Ovary (tissue), 10 donors: ENCODE measurements at places on chromosomes 4 and X.

- DNase-seq: no peak
Measured at GRCh38 chr4:8082517-8083055, 76.0 kb downstream of the ABLIM2 start.

GRCh38 chrX:63935835-63936234 lies 150.8 kb upstream of the ARHGEF9 start:
- no peak for DNase-seq

- no peak for DNase-seq
Measured at GRCh38 chr4:149095001-149095400, 652.8 kb upstream of the NR3C2 start.

- DNase-seq: no peak
Measured at GRCh38 chrX:15617111-15617510, 16.4 kb upstream of the ACE2 start.

GRCh38 chr4:56791316-56791715 lies 30.2 kb downstream of the SPINK2 start:
- DNase-seq: no peak
